ENCODE measurements at places on chromosomes 2 and 18. TPM values are rescaled to one million over a fixed set of nuclear protein-coding genes. Genes with fewer than 3 reads are reported as not detected.

Gene TEX44
- not detected for total RNA-seq

- no peak for DNase-seq
These were observed 144.9 kb upstream of the ID2 start for GRCh38 chr2:8536686-8537561.

GRCh38 chr2:68948710-68949109 is 4.0 kb downstream of the GKN2 start:
- DNase-seq, result no peak

Gene AFF3
- 20.9 TPM for total RNA-seq

GRCh38 chr2:168427451-168427850 is 28.6 kb upstream of the CERS6 start:
- no peak for DNase-seq

GRCh38 chr2:215817046-215817445 is 196.3 kb downstream of the MREG start:
- DNase-seq, result no peak

GRCh38 chr2:160791884-160792283 is 298.3 kb upstream of the RBMS1 start:
- no peak for DNase-seq

DNA sequence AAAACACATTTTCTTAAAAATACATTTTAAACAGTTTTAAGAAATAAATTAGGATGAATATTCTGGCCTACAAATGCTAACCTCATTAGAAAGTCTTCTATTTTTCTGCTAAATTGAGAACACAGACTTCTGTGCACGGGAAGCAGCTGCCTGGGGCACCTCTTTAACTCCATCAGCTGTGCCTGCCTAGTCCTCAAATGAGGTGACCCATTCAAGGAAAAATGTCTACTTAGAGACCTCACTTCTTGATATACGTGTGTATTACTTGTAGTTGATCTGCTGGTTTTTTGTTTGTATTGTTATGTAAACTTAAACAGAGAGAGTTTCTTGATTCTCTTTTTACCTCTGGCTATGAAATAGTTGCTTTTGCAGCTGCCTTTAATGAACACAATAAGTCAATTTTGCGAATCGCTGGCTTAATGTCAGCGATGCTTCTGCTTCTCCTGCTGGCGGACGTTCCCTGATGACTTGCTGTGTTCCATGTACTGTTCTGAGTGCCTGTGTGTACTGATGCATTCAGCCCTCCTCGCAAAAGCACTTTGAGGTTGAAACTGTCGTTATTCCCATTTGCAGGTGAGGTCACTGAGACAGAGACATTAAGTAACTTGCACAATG is 88.7 kb upstream of the TXNDC2 start:
- DNase-seq, result no peak

GRCh38 chr2:66827851-66828250 is 392.9 kb downstream of the MEIS1 start:
- DNase-seq, result no peak

DNA sequence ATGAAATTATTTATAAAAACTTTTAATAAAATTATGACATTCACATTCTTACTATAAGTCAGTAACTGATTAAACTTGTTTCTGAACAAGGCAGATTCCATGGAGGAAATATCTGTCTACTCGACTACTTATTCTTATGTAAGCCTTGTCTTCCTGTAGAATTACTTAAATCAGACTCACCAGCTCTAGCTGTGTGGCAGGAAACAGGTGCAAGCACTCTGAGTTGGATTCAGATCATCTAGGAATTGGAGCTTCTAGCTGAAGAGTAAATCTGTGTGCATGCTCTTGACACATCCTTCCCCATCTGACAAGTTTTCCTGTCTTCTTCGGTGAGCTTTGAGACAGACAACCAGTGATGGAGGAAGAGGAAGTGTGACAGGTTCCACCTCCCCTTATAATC is 284.7 kb downstream of the TRIB2 start:
- DNase-seq, result no peak

DNA sequence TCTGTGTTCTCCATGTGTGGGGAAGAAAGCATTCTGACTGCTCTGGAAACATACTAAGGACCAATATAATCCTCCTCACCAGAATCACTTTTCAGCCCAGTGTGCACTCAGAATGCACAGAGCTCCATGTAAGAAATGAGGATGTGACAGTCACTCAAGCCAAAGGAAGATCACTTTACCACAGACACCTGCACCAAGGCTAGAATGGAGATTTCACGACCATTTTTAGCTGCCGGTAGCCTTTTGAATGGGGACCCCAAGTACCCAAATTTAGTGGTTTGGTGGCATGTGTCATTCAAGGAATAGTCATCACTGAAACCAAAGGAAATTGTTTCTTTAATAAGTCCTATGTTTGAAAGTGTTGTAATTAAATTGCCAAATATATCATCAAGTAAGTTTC is 613.2 kb upstream of the ACVR2A start:
- no peak for DNase-seq

GRCh38 chr18:13269013-13269280 is 50.4 kb downstream of the LDLRAD4 start:
- no peak for DNase-seq

GRCh38 chr2:207845202-207845864 is 75.6 kb upstream of the FZD5 start:
- no peak for DNase-seq

Gene COL5A2
- 62.6 TPM for total RNA-seq

Gene TRIM54
- not detected for total RNA-seq

Gene DCC
- total RNA-seq, result 11.3 TPM

GRCh38 chr18:3526421-3527354 is 76.7 kb downstream of the TGIF1 start:
- peak; percentile 10 for DNase-seq

DNA sequence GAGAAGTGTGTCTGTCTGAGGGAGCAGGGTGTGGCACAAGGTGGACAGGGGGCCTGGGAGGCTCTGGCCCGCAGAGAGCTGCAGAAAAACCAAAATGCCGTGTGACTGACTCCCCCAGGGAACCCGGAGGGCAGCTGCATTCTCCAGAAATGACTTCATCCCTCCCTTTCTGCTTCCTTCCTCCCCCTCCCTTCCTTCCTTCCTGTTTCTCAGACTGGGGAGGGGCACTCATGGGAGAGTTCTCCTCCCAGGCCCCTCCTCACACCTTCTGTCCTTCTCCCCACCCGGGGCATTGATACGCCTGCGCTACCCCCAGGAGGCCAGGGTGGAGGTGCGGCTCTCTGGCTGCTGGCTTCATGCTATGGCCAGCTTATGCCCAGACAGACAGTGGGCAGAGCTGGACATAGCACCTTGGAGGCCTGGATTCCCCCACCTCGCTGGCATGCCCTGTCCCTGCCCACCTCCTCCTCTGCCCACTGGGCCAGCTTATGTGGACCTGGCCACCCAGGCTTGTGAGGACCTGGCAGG is 8.2 kb upstream of the GPR17 start:
- DNase-seq, result no peak
